ENCODE measurements at places on chromosomes 7 and 10.

DNA sequence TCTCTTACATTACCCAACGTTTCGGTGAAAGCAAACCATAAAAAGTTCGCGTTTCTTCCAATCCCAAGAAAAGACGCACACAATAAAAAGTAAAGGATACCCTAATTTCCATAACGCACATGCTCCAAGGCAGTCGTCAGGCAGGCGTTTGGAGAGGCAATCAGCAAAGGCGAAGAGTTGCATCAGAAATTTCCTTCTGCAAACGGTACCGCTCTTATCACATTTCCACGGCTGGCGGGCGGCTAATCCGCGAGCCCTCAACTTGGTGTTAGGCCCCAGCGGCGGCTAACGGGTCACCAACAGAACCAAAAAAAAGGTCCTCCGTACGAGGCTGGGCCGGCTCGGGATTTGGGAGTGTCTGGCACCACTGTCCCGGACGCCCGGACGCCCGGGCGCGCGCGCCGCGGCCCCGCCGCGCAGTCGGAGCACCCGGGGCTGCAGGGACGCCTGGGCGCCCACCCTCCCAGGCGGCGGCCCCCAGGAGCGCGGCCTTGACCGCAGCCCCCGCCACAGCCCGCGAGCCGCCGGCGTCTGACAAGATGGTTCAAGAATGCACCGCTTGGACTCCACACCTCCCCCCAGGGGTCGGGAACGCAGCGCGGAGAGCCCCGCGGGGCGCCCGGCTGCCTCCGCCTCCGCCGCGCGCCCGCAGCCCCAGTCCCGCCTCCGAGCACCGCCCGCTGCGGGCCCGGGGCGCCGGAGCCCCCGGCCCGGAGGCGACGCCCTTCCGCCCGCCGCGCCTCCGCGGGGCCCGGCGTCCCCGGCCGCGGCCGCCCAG is 9.8 kb upstream of the GRB10 start:
- DNase-seq = no peak

- no peak for DNase-seq
Observed at GRCh38 chr7:71005109-71005508, 126.8 kb upstream of the GALNT17 start.

GRCh38 chr7:134078991-134079390 is 48.1 kb upstream of the LRGUK start:
- DNase-seq = no peak

DNA sequence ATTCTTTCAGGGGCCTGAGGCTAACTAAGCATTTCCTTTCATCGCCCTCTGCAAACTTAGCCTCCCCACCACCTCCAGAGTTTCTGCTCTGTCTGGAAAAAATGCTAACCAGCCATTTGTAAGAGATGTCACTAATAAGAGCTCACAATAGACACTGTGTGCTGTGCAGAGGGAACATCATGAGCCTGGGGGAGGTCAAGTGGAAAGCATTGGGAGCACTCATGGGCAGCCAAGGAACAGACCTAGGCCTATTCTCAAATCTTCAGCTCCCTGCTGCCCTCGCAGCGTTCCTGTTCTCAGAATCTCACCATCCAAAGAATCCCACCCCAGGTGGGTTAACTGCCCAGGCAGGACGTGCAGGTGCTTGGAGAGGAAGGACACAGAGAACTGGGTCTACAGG is 27.1 kb upstream of the GPAM start:
- no peak for DNase-seq

GRCh38 chr10:113525713-113526112 is 27.1 kb upstream of the HABP2 start:
- DNase-seq = no peak

GRCh38 chr7:92904244-92905131 is 68.1 kb upstream of the CDK6 start:
- DNase-seq = peak; percentile 81

DNA sequence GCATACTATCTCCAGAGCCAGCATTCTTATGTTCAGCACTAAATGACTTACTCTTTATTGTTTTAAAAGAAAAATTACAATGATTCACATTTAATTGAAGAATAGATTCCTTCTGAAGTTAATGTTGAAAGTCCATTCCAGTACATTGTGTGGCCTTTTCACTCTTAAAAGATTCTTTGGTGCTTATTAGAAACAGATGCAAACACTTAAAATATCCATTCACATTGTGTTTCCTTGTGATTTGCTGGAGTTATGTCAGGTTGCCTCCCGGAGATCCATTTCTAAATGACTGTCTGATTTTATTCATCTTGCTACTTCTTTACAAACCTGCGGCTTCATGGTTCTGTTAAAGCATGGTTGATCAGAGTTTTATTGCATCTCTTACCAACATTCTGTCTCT is 152.8 kb downstream of the FOXP2 start:
- DNase-seq = no peak

- no peak for DNase-seq
Observed at GRCh38 chr10:61189912-61190311, 245.9 kb upstream of the RHOBTB1 start.

DNA sequence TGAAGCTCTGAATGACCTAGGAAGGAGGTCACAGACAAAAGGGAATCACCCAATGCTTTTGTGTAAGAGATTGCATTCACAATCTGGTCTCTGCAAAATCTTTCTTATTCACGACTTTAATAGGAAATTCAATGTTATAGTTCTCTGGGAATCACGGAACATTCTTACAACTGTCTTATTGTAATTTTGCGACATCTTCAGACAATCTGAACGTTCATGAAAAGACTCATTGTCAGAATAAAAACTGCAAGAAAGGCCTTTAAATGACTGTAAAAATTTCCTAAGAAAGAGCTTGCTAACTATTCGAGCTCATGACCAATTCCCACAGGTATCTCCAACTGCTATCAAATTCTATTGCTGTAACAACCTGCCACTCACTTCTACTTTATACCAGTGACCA is 130.7 kb downstream of the DGKI start:
- DNase-seq = no peak

GRCh38 chr10:72072639-72073038 is 15.7 kb downstream of the SPOCK2 start:
- DNase-seq = no peak

DNA sequence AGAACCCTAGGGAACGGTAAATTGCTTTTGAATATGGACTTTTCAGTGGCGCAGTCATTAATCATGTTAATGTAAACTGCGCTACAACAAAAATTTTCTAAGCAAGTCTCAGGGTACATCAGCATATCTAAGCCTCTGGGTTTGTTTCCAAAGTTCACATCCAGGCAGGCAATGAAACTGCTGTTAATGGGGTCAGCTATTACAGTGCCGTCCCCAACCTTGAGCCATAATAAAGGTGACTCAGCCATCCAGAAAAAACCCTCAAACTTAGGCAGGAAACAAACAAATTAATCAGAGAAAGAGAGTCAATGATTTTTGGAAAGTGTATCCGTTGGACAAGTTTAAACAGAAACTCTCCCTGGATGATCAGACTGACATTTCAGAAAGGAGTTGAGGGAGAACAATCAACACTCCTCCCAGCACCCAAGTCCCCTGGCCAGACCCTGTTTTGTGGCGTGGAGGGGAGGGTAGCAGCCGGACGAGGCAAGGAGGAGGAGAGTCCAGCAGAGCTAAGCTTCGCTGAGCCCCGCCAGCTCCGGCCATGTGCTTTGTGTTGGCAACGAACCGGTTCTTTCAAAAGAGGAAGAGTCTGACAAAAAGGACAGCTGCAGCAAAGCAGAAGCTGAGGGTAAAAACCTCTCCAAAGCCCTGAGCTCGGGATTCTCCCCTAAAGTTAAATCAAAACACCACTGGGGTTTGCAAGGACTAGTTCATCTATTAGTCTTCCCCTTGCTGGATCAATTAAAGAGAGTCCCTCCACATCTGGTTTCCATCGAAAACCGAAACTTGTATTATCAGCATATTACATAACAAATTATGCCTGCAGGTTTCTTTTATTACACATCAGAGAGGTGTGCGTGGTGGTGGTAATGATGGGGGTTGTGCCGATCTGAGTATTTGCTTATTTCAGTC is 3.6 kb downstream of the FAM53B start:
- DNase-seq = peak; percentile 88

GRCh38 chr7:29809533-29810155 is 3.3 kb downstream of the WIPF3 start:
- DNase-seq = no peak

- DNase-seq = no peak
Observed at GRCh38 chr7:110698576-110698975, 392.4 kb upstream of the LRRN3 start.

- DNase-seq = peak; percentile 50
Observed at GRCh38 chr10:2619472-2619871, 447.9 kb upstream of the PFKP start.

DNA sequence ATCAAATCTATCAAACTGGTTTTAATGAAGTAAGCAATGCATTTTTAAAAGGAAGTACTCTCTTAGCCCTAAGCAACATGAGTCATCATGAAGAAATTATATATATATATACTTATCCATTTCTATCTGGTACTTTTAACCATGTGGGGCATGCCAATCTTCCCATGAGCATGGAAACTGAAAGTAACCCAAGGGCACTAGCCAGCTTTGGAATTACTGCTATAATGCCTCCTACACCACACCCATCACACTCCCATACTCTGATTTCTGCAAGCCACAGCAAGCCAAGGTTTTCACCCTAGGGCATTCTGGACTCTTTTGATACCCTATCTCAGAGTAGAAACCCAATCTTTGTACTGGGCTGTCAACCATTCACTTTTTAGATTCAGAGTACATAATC is 204.6 kb downstream of the IMMP2L start:
- no peak for DNase-seq

GRCh38 chr7:74430961-74431466 is 22.7 kb upstream of the GTF2IRD1 start:
- no peak for DNase-seq

DNA sequence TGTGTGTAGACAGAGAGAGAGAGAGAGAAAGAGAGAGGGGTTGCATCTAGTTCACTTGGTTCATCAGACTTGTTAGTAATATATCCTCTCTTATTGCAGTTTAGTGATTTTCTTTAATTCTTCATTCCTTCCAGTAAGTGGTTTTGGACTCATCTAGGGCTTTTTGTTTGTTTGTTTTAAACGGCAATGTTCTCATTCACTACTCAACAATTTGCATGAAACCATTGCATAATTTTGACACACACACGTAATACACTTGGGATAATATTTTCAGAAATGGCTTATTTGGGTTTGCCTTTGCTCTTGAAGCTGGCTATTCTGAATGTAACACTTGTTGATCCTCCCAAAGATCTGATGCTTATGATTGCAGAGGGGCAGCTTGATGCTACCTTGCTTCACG is 16.4 kb upstream of the ZNF32 start:
- no peak for DNase-seq

DNA sequence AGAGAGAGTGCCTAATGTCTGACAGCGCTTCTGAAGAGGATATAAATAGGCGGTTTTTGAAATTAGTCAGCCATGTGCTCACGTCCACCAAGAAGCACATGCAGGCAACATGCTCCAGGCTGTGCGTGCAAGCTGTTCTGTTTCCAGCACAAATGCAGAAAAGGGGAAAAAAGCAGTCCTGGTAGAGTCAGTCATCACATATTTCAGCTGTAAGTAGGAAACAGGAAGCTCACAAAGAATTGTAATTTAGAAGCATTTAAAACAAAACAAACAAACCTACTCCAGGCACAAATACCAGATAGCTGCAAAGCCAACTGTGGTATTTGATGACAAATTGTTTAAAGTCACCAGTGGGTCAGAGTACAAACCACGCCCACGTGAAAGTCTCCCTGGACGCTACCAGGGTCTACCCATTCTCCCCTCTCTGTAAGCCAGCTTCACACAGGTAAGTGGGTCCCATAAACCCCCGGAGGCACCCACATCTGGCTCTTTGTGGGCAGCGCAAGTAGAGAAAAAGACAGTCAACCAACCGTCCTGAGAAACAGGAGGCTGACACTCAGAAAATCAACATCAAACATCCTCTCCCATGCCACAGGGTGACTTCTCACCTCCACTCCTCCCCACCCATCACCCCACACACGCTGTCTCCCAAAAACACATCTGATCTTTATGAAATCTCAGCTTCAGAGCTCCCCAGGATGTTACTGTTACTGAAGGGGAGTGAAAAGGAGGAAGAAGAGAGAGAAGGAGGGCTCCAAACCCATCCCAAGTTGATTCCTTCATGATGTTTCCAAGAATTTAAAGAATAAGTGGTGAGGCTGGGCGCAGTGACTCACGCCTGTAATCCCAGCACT is 186.4 kb downstream of the FAM107B start:
- DNase-seq = no peak

- no peak for DNase-seq
Observed at GRCh38 chr10:91215384-91215783, 5.1 kb upstream of the PCGF5 start.

- DNase-seq = no peak
Observed at GRCh38 chr10:67662415-67662814, 33.6 kb downstream of the CTNNA3 start.

DNA sequence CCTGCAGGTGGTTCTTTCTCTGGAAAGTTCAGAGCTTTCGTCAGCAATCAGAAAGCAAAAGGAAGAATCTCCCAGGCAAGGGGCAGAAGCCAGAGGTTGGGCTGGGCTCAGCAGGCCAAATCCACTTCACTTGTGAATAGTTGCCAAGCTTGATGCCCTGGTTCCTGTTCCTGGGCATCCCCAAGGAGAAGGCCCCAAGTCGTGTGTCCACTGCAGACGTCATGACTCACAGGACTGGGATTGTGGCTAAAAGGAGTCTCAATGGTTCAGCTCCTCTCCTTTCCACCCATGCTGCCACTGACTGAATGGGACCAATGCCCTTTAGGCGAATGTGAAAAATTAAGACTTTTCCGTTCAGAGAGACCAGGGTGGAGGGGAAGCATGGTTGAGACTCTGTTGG is 38.6 kb upstream of the TRIM8 start:
- DNase-seq = no peak

- DNase-seq = peak; percentile 88
Observed at GRCh38 chr7:111763221-111763801, 201.0 kb upstream of the IMMP2L start.

DNA sequence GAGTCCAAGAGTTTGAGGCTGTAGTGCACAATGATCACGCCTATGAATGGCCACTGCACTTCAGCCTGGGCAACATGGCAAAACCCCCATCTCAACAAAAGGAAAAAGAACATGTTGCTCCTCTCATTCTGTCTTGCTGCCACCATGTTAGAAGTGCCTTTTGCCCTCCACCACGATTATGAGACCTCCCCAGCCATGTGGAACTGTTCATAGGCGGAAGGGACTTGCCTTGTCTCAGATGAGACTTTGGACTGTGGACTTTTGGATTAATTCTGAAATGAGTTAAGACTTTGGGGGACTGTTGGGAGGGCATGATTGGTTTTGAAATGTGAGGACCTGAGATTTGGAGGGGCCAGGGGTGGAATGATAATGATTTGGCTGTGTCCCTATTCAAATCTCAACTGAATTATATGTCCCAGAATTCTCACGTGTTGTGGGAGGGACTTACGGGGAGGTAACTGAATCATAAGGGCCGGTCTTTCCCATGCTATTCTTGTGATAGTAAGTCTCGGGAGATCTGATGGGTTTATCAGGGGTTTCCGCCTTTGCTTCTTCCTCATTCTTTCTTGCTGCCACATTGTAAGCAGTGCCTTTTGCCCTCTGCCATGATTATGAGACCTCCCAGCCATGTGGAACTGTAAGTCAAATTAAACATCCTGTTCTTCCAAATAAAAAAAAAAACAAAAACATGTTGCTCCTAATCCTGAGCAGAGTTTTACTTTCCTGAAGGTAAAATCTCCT is 22.3 kb downstream of the DLG5 start:
- no peak for DNase-seq

Data from Kasumi-1 (cell line).